ENCODE measurements at places on chromosomes 1 and 21. TPM values are rescaled to one million over a fixed set of nuclear protein-coding genes. Genes with fewer than 3 reads are reported as not detected.

GRCh38 chr1:10253755-10254154 lies 43.4 kb downstream of the KIF1B start:
- H3K4me3 ChIP-seq, result no peak overlapping the region
- H3K36me3 ChIP-seq, result peaks cover 8% of the 10 kb centered on the region
- peak; percentile 2 for DNase-seq
- no peaks in the 10 kb centered on the region for H3K27me3 ChIP-seq
- peaks cover 19% of the 10 kb centered on the region for H3K4me1 ChIP-seq

DNA sequence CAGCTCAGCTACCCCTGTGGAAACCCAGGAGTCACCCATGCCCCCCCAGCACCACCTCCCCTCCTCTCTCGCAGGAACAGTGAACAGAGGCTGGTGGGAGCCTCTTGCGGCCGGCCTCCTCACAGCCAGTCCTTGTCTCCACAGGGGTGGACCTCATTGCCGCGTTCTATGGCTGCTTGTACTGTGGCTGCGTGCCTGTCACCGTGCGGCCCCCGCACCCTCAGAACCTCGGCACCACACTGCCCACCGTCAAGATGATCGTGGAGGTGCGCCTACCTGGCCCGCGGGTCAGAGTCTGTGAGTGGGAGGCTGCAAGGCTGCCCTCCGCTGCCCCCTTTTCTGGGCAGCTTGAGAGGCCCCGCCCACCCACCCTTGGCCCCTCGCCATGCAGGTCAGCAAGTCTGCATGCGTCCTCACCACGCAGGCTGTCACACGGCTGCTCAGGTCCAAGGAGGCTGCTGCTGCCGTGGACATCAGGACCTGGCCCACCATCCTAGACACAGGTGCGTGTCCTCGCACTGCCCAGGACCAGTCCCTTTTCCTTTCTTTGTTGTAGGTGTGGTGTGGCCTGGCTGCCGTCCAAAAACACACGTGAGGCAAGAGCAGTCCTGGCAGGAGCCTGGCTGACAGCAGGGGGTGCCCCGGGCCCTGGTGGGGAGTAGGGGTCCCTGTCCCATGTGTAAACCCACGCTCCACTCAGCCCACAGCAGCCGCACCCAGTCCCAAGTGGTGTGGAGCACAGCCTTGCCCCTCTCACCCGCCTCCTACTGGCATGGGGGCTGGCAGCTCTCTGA lies 50.3 kb downstream of the S100B start:
- no peaks in the 10 kb centered on the region for H3K27me3 ChIP-seq
- H3K27ac ChIP-seq, result no peak overlapping the region
- H3K36me3 ChIP-seq, result peaks cover 18% of the 10 kb centered on the region
- H3K4me3 ChIP-seq, result no peak overlapping the region
- DNase-seq, result no peak
- no peaks in the 10 kb centered on the region for H3K4me1 ChIP-seq

GRCh38 chr21:33543505-33544129 lies 779 bp downstream of the SON start:
- DNase-seq, result peak; percentile 47
- peak overlapping the region; percentile 98 for H3K27ac ChIP-seq
- H3K4me1 ChIP-seq, result peaks cover 22% of the 10 kb centered on the region
- H3K27me3 ChIP-seq, result no peaks in the 10 kb centered on the region
- H3K36me3 ChIP-seq, result peaks cover 27% of the 10 kb centered on the region

DNA sequence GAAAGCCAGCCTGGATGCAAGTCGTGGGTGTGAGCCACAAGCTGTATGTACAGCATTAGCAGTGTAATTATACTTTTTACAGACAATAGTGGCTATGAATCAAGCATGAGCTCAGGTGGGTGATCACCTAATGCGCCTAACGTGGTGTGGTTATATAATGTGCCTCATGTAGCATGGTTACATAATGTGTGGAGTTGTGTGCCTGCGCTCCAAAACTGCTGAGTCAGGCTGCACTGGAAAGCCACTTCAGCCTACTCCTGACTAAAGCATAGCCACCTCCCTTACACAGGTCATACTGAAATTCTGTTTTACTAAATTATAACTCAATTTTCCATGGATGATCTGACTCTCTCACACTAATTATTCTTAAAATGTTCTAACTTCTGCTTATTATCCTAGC lies 69.8 kb downstream of the KCNT2 start:
- H3K27ac ChIP-seq, result no peak overlapping the region
- DNase-seq, result no peak
- no peak overlapping the region for H3K4me3 ChIP-seq
- no peaks in the 10 kb centered on the region for H3K4me1 ChIP-seq

GRCh38 chr21:43374228-43374885 lies 52.6 kb downstream of the SIK1 start:
- H3K27me3 ChIP-seq, result no peaks in the 10 kb centered on the region
- H3K4me1 ChIP-seq, result peaks cover 12% of the 10 kb centered on the region
- H3K27ac ChIP-seq, result no peak overlapping the region
- no peaks in the 10 kb centered on the region for H3K36me3 ChIP-seq
- H3K4me3 ChIP-seq, result no peak overlapping the region

DNA sequence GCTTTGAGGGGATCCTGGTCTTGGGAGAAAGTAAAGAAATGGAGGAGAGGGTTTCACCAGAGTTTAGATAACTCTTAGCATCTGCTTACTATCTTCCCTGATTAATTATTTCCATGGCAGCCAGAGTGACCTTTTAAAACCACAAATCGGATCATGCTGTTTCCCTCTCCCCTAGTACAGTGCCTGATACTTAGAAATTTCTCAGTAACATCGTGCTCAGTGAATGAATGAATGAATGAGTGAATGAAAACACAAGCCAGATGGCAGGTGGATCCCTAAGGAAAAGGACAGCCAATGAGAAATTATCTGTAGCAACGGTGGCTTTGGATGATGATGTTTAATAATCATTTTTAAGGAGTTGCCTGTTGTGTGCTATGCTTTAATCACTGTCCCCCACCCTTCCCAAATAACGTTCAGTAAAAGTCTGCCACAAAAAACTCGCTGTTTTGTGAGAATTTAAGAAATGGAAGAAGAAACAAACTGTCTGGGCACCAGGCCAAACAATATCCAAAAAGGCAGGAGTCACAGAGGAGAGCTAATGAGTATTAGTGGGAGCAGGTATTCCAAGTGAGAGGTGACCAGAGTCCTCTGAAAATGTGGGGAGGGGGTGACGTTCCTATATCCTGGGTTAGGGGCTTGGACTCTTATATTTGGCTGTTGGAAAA lies 737 bp upstream of the SMAP2 start:
- no peak overlapping the region for H3K27ac ChIP-seq
- H3K4me1 ChIP-seq, result peaks cover 27% of the 10 kb centered on the region
- no peaks in the 10 kb centered on the region for H3K27me3 ChIP-seq
- no peaks in the 10 kb centered on the region for H3K36me3 ChIP-seq
- DNase-seq, result no peak

DNA sequence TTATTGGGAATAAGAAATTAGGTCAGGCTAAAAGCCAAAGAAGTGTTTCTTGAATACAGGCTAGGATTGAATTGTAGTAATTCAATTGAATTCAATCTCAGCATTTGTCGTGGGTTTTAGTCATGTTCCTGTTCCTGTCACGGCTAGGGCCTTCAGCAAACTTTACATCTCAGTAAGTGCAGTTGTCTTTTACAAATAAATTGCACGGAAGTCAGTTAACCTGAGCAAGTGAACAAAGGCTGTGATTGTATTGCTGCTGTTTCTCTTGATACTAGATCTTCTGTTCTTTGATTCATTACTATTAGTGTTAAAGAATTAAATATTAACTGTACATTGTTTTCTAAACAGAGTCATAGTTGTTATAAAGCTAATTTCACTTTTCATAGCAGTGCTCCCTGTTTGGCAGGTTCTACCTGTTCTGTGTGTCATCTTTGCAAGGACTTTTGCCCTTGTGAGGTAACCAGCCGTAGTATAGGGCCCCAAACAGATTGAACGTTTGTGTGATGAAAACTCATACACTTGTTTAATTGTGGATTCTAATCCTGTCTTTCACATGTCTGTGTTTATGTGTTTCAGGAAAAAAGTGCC lies 164.4 kb downstream of the EDEM3 start:
- H3K4me1 ChIP-seq, result peaks cover 45% of the 10 kb centered on the region
- DNase-seq, result peak; percentile 83
- peak overlapping the region; percentile 41 for H3K4me3 ChIP-seq

DNA sequence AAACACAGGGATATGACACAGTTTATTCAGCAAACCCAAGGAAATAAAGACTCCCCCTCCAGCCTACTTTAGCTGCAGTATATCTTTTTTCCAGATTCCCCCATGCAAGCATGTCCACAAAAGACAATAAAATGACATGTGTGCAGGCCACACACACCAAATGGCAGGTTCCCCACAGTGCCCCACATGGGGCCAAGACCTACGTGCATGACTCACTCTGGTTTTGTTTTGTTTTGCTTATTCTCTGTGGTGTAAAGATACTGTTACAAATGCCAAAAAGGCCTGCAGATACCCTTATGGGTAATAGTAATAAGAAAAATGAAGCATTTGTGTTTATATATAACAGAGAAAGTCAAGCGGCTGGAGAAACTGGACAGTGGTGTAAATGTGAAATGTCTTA lies 71.6 kb downstream of the RD3 start:
- H3K27me3 ChIP-seq, result no peaks in the 10 kb centered on the region
- H3K36me3 ChIP-seq, result no peaks in the 10 kb centered on the region
- DNase-seq, result peak; percentile 21
- H3K4me1 ChIP-seq, result peaks cover 9% of the 10 kb centered on the region

- peaks cover 65% of the 10 kb centered on the region for H3K27me3 ChIP-seq
- H3K4me3 ChIP-seq, result no peak overlapping the region
- H3K4me1 ChIP-seq, result no peaks in the 10 kb centered on the region
- DNase-seq, result no peak
- H3K27ac ChIP-seq, result no peak overlapping the region
Observed at GRCh38 chr1:17819129-17819802, 64.1 kb downstream of the ACTL8 start.

DNA sequence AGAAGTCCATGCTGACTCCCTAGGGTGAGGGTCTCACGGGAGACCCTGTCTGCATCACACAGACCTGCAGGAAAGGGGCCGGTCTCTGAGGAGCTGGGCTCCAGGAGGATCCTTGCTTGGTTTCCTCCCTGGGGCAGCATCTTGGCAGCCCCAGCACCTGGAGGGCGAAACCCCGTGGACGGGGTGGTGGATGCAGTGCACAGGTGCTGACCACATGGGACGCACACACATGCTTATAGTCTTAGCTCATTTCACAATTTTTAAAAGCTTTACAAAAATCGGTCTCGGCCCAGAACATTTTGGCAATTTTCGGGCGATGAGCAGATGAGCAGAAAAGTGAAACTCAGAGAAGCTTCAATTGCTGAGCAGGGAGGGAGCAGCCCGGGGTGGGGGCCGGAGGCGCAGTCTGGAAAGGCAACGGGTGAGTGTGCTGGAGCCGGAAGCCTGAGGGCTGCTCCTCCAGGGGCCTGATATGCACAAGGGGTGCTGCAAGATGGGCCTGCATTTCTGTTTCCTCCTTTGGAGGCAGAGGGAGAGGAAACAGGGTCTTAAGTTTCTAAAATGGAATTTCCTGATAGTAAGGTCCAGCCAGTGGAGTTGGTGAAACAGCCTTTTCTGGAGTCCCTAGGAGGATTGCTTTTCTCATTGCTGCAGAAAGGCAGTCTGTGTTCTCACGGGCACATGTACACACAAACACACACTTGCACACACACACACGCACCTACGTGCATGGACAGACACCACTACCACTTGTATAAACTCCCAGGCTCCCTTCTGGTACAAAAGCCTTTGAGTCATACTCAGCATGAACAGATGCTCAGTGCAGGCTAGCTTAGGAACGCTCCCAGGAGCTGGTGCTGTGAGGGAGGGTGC lies 60.6 kb downstream of the SCCPDH start:
- no peak overlapping the region for H3K27ac ChIP-seq
- H3K27me3 ChIP-seq, result no peaks in the 10 kb centered on the region
- DNase-seq, result no peak
- 0 out of 2 replicates have a peak, but pooled peaks cover 6% of the 10 kb centered on the region for H3K36me3 ChIP-seq
- no peaks in the 10 kb centered on the region for H3K4me1 ChIP-seq

- DNase-seq, result no peak
- no peaks in the 10 kb centered on the region for H3K27me3 ChIP-seq
- no peak overlapping the region for H3K27ac ChIP-seq
- no peaks in the 10 kb centered on the region for H3K4me1 ChIP-seq
- no peaks in the 10 kb centered on the region for H3K36me3 ChIP-seq
Observed at GRCh38 chr1:92515796-92516201, 29.1 kb upstream of the GFI1 start.

GRCh38 chr21:46454634-46455390 lies 3.9 kb upstream of the DIP2A start:
- peaks cover 16% of the 10 kb centered on the region for H3K36me3 ChIP-seq
- peaks cover 28% of the 10 kb centered on the region for H3K4me1 ChIP-seq
- H3K27me3 ChIP-seq, result no peaks in the 10 kb centered on the region
- H3K27ac ChIP-seq, result no peak overlapping the region
- H3K4me3 ChIP-seq, result no peak overlapping the region

GRCh38 chr1:38197312-38198061 lies 150.9 kb upstream of the POU3F1 start:
- peaks cover 79% of the 10 kb centered on the region for H3K27me3 ChIP-seq
- no peaks in the 10 kb centered on the region for H3K36me3 ChIP-seq
- DNase-seq, result no peak
- H3K27ac ChIP-seq, result no peak overlapping the region
- H3K4me1 ChIP-seq, result no peaks in the 10 kb centered on the region

DNA sequence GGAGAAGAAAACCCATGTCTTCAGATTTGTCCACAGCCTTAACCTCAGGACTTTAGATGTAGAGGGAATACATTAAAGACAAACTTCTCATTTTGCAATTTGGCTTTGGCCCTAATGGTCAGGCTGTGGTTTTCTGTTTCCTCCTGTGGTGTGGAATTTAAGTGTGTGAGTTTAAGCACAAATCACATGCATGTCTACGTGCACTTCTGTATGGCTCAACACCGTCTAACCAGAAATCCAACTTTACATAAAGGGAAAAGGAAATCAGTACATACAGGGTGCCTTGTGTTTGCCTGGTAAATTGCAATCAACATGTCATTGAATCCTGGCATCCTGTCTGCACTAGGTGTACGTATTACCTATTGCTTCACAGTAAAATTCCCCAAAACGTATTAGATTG lies 1.2 kb upstream of the ZNF124 start:
- no peak overlapping the region for H3K27ac ChIP-seq
- H3K27me3 ChIP-seq, result no peaks in the 10 kb centered on the region
- DNase-seq, result no peak
- no peaks in the 10 kb centered on the region for H3K4me1 ChIP-seq

- H3K36me3 ChIP-seq, result no peaks in the 10 kb centered on the region
- DNase-seq, result peak; percentile 87
- H3K27ac ChIP-seq, result peak overlapping the region; percentile 64
- H3K4me1 ChIP-seq, result peaks cover 24% of the 10 kb centered on the region
- no peak overlapping the region for H3K4me3 ChIP-seq
Observed at GRCh38 chr1:32724678-32725614, 22.4 kb upstream of the SYNC start.

- H3K27me3 ChIP-seq, result peaks cover 46% of the 10 kb centered on the region
- DNase-seq, result no peak
- H3K4me1 ChIP-seq, result no peaks in the 10 kb centered on the region
- no peak overlapping the region for H3K27ac ChIP-seq
- no peak overlapping the region for H3K4me3 ChIP-seq
- no peaks in the 10 kb centered on the region for H3K36me3 ChIP-seq
Observed at GRCh38 chr1:245520611-245521010, 365.8 kb downstream of the KIF26B start.

- no peaks in the 10 kb centered on the region for H3K4me1 ChIP-seq
- H3K4me3 ChIP-seq, result no peak overlapping the region
- H3K27ac ChIP-seq, result no peak overlapping the region
- H3K36me3 ChIP-seq, result no peaks in the 10 kb centered on the region
- DNase-seq, result peak; percentile 55
Observed at GRCh38 chr1:110542725-110543124, 23.8 kb upstream of the KCNA10 start.

The CEP170 gene
- total RNA-seq, result 78.9 TPM

The SLC22A15 gene
- total RNA-seq, result 2.2 TPM

The SH2D5 gene
- total RNA-seq, result 11.2 TPM

The FABP3 gene
- 0.40 TPM for total RNA-seq

The VANGL2 gene
- 0.06 TPM for total RNA-seq

The NBPF9 gene
- total RNA-seq, result 18.2 TPM

The HSPB7 gene
- total RNA-seq, result not detected

The PBX1 gene
- total RNA-seq, result 9.8 TPM

The SDCCAG8 gene
- total RNA-seq, result 194 TPM

The SPRR2G gene
- not detected for total RNA-seq
